ENCODE measurements at places on chromosomes 13 and 19.

- no peak for DNase-seq
Measured at GRCh38 chr19:40724315-40724714, 7.4 kb downstream of the ITPKC start.

DNA sequence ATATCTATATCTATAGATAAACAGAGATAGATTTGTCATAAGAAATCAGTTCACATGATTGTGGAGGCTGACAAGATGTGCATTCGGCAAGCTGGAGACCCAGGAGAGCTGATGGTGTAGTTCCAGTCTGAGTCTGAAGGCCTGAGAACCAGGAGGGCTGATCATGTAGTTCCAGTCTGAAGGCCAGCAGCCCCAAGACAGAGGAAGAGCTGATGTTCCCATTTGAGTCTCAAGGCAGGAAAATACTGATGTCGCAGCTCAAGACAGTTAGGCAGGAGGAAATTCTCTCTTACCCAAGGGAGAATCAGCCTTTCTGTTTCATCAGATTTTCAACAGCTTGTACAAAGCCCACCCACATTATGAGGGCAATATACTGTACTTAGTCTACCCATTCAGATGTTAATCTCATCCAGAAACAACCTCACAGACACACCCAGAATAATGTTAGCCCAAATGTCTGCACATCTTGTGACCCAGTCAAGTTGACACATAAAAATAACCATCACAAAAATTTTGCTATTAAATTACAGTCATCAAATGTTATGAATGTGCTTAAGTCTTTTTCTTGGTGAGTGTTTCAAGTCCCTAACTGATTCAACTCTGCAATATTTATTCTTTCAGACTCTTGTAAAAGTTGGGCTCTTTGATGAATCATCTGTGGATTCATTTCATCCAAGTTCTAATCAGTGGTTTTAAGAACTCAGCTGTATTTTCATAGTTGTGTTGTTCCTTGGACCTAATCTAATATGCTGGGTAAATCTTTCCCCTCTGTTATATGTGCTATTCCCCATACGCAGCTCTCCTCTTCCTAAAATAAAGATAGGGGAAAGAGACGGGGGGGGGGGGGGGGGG lies 22.7 kb upstream of the LRCH1 start:
- peak; percentile 67 for DNase-seq

GRCh38 chr13:50284540-50284939 lies 269.3 kb downstream of the KCNRG start:
- DNase-seq, result no peak

GRCh38 chr19:51529301-51529700 lies 2.2 kb downstream of the SIGLEC6 start:
- no peak for DNase-seq

- DNase-seq, result no peak
Measured at GRCh38 chr13:30654430-30654829, 36.7 kb downstream of the USPL1 start.

GRCh38 chr13:37985281-37985680 lies 115.7 kb upstream of the TRPC4 start:
- no peak for DNase-seq

- DNase-seq, result no peak
Measured at GRCh38 chr13:23842406-23842805, 46.8 kb downstream of the MIPEP start.

- DNase-seq, result no peak
Measured at GRCh38 chr13:47893527-47893926, 107.5 kb downstream of the SUCLA2 start.

DNA sequence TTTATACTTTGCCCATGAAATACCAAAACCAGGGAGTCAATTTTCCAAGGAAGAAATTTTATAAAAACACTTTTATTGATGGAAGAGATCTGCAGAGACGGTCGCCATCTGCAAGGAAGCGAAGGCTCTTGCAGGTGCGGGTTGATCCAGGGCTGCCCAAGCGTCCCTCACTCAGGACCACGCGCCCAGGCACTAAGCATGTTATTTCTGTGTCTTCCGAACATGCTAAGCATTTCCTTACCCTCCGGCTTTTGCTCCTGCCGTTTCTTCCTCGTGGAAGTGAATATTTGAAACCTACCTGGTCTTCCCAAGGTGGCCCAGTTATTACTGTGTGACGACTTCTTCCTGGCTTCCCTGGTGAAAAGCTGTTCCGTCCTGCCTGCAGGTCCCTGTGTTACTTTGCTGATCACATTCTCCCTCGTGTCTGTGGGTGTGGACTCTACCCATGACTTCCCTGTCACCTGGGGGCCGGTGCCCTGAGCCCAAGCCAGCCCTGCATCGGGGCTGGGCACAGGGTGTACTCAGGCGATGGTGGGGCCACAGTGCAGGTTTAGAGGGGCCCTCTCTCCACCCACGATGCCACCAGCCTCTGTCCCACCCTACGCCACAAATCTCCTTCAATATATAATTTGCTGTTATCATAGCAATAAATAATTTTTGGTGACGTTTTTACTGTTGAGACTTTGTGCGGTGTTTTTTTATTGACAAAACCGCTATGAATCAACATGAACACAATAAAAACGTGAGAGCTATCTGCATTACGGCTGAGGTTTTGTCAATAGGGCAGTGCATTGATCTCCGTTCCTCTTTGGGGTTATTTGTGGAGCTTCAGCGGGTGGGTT lies 119.4 kb downstream of the URI1 start:
- no peak for DNase-seq

DNA sequence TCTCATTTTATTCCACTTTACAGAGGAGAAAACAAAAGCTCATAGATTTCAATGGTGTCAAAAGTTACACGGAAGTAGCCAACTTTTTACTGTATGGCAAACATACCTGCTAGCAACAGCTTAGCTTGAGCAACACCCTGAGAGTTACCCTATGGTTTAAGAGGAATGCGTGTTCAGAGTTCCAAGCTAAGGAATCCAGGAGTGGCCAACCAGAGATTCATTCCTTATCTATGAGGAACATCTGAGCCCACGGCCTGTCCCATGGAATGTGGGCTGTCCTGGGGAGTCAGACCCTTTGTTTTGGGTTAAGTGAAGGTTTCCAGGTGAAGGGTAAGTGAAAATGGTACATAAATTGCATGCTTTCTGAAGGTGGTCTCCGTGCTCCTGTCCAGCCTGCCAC lies 67.5 kb downstream of the STARD13 start:
- peak; percentile 46 for DNase-seq

GRCh38 chr19:7419153-7419552 lies 69.7 kb downstream of the PEX11G start:
- no peak for DNase-seq

DNA sequence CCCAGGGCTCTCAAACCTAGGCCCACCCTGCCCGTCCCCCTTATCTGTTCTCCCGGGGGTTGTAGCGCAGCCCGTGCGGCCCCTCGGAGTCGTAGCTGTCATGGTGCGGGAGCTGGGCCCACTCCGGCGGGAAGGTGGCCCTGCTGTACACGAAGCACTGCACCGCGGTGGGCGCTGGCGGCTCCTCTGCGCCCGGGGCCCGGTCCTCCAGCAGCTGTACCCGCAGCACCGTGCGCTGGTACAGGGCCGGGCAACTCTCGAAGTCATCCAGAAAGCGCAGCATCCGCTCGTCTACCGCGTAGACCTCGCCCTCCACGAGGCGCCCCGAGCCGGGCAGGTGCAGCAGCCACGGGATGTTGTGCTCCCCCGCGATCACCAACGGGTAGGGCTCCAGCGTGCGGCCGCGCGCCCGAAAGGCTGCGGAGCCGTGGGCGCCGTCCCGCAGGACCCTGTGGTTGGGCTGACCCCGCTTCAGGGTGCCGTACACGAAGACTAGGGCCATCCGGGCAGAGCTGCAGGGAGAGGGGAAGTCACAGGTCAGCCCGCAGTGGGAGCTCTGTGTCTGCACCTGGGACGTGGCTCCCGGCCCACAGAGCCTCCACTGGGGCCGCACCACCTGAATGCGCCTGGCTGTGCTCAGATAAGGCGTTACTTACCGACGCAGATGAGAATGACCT lies 56.4 kb downstream of the GGACT start:
- no peak for DNase-seq

DNA sequence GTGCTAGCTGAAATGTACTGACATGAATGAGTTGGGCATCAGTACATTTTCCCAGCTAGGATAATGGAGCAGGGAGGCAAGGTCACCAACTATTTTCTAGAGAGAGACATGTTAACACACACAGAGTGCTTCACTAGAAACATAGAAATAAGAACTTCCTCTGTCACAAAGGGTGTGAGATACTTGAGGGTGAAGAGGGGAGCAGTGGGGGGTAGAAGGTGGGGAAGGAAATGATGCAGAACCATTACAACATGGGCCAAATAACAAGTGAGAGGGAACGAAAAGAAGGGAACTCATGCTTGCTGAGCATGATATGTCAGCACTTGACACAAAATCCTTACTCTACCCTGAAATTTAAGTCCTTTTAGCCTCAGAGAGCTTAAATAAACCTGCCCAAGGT lies 87.8 kb upstream of the RFC3 start:
- DNase-seq, result no peak

GRCh38 chr13:76029088-76029487 lies 393.0 kb downstream of the LMO7 start:
- no peak for DNase-seq

DNA sequence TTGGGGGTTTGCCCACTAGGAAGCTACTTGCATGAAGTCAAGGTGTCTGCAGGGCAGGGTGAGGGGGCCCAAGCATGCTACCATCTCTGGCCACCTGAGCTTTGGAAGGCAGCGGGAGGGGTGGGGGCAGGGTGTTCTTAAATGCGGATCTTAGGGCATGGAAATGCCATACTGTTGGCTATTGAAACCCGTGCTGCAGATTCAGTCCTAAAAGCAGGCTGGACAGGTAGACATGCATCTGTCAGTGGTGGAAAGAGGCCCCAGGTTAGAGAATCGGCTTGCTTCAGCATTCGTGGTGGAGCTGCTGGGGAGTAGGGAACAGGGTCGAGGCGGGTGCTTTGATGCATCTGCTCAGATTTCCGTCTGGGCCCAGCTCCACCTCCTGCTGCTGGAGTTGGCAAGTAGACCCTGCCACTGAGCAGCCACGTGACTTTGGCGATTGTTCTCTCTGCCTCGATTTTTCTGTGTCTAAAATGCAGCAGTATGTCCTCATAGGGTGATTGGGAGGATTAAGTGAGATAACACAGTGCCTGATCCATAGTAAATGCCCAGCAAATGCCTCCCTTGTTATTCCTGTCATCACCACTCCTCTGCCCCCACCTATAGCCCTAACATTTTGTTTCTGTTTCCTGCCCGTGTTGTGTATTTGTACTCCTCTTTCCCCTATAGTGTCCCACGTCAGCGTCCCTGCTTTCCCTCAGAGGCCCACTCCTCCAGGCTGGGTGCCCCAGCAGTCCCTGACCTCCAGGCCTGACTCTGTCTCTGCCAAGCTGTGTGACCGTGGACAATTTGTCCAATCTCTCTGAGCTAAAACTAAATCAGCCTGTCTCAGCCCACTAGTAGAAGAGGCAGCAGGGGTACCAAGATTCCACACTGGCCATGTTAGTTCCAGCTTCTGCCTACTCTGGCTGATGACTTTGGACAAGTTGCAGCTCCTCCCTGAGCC lies 5.8 kb downstream of the PPP1R37 start:
- DNase-seq, result peak; percentile 47

- peak; percentile 16 for DNase-seq
Measured at GRCh38 chr13:90420683-90421082, 926.8 kb upstream of the MIR17HG start.

DNA sequence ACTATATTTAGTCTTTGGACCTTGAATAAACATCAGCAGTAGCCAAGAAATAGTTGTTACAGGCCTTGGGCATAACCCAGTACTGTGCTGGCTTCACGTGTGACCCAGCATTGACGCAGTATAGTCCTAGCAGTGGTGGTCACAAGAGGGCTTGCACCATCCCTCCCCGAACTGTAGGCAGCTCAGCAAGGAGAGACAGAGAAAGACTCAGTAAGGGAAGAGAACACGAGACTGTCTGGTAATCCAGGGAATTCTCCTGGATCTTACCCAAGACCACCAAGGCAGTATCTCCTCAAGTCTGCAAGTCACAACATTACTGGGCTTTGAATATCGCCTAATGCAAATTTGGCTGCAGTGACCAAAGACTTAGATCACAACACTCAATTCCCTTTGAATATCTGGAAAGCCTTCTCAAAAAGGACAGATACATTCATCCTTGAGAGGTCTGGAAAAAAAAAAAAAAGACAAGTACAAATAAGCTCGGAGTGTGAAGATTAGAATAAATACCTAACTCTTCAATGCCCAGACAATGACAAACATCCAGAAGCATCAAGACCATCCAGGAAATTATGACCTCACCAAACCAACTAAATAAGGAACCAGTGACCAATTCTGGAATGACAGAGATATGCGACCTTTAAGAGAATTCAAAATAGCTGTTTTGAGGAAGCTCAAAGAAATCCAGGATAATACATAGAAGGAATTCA lies 39.7 kb downstream of the CAB39L start:
- no peak for DNase-seq

DNA sequence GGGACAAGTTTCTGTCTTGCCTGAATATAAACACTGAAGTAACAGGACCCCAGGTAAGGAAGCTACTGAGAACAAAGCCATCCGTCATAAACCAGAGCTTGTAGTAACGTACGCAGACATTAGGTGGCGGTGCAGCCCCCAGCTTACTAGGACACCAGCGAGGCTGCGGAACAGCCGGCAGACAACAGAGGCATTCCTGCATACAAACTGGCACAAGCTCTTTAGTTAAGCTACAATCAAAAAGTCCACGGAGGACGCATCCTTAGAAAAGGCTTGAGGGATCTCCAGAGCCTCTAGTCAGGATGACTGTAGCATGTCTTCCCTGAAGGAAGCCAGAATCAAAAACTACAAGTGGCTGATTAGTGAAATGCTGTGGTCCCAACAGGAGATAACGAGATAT lies 26.2 kb downstream of the ZNF160 start:
- DNase-seq, result peak; percentile 70

GRCh38 chr13:43300865-43301264 lies 277.5 kb downstream of the DNAJC15 start:
- peak; percentile 52 for DNase-seq

- no peak for DNase-seq
Measured at GRCh38 chr13:51495316-51495715, 42.5 kb upstream of the INTS6 start.

DNA sequence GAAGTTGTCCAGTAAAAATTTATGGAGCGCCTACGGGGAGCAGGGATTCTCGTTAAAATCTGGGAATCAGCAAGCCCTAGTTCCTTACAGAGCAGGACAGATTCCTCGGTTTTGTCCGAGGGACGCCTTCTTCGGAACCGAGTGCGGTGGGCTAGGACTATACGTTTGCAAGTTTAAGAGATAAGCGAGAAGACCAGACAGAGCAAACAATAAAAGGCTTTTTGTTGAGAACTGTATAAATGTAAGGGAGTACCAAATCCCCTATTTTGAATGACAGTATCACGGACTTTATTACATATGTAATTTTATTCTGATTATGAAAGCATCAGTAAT lies 971 bp upstream of the ANKRD10 start:
- DNase-seq, result no peak

GRCh38 chr19:41339936-41340335 lies 13.8 kb downstream of the TGFB1 start:
- DNase-seq, result peak; percentile 50

GRCh38 chr13:45564133-45564776 lies 51.3 kb downstream of the ERICH6B start:
- DNase-seq, result peak; percentile 45

Measured in cardiac fibroblast (primary cell).